ENCODE measurements at places on chromosomes 1 and 21.

DNA sequence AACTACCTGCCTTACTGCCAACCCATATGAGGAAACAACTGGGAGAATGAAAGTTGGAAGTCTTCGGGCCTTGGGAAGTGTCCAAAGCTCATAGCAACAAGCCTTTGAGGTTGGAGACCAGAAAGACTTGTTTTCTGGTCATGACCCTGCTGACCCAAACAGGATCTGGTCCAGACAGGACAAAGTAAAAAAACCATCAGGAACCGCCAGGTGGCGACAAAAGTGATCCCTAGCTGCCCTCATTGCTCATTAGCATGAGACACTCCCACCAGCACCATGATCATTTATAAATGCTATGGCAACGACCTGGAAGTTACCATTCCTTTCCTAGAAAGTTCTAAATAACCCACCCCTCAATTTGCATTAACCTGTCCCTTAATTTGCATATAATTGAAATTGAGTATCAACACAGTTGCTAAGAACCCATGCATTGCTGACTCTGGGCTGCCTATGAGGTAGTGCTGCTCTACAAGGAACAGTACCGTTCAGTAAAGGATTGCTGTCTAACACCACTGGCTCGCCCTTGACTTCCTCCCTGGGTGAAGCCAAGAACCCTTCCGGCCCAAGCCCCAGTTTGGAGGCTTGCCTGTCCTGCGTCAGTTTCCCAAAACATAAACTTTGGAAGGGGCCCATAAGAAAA, 89.0 kb downstream of the URB2 start:
- DNase-seq: no peak

DNA sequence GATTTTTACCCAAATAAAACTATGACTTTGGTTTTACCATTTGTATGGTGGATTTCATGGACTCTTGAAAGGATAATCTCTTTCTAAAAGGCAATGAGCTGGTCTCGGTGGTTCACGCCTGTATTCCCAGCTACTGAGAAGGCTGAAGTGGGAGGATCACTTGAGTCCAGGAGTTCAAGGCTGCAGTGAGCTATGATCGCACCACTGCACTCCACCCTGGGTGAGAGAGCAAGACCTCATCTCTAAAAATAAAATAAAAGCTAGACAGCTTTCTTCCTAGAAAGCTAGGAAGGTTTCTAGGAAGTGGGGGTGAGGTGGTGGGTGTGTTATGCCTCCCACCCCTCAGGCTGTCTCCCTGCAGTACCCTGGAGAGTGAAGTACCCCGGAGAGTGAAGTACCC, 54.0 kb upstream of the L1TD1 start:
- no peak for DNase-seq

DNA sequence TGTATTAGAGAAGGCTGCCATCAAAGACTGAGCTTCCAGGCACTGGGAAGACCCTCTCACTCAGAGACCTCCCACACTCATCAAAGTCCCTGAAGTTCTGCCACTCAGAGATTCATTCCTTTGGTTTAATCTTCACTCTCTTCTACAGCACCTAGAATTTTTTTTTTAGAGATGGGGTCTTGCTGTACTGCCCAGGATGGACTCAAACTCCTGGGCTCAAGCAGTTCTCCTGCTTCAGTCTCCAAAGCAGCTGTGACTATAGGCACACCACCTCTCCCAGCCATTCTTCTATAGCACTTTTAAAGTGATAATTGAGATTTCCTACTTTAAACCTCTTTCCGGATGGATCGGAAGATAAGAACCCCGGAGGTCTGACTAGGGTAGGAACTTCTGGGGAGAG, 3.7 kb upstream of the HP1BP3 start:
- no peak for DNase-seq

DNA sequence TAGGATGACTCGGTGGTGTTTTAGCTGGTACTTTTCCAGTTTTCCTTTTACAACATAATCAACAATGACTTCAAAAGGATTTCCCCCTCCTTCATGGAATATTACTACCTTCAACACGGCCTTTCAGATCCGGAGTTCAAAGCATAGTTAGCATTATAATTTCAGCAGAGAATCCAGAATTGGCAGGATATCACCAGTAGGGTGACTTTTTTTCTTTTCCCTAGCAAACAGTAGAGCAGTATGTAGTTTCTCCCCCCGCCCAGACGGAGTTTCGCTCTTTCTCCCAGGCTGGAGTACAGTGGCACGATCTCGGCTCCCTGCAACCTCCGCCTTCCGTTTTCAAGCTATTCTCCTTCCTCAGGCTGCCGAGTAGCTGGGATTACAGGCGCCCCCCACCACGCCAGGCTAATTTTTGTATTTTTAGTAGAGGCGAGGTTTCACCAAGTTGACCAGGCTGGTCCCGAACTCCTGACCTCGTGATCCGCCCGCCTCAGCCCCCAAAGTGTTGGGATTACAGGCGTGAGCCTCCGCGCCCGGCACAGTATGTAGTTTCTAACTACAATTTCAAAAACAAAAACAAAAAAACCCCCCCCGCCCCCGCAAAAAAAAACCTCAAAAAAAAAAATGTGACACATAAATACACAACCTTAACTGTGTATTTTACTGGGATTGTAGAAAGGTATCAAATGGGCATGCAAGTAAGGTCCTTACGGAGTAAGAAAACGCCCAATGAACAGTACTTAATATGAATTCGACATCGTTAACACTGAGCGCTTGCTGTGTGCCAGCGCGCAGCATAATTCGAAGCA, 1.5 kb upstream of the COX20 start:
- DNase-seq: peak; percentile 85

DNA sequence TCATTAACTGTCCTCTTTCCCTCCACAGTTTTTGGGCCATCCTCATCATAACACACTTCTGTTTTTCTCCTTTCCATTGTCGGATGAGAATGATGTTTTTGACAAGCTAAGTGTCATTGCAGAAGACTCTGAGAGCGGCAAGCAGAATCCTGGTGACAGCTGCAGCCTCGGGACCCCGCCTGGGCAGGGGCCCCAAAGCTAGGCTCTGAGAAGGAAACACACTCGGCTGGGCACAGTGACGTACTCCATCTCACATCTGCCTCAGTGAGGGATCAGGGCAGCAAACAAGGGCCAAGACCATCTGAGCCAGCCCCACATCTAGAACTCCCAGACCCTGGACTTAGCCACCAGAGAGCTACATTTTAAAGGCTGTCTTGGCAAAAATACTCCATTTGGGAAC, 28.6 kb upstream of the IFNAR1 start:
- no peak for DNase-seq

DNA sequence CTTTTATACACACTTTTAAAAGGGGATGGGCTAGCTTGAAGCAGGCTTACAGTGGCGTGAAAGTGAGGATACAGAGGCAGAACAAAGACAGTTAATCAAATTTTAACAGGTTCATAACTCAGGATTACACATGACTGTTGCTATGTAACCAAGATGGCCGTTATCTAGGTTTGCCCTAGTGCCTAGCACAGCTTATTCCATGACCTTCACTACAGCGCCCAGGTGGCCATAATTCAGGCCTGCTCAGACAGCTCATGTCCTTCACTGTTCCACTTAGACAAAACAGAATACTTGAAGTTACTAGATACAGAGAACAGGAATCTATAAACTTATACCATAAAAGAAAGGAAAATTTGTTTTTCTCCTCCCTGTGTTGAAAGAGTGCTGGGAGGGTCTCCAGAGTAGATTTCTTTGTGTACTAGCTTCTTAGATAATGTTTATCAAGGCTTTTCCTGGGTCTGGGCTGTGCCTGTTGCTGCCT, 6.2 kb upstream of the SPRR2F start:
- DNase-seq: no peak

GRCh38 chr1:156524481-156524869, 23.9 kb upstream of the MEF2D start:
- peak; percentile 52 for DNase-seq

GRCh38 chr1:30616759-30617158, 106.6 kb downstream of the MATN1 start:
- DNase-seq: no peak

GRCh38 chr1:2412773-2413494, 570 bp upstream of the PEX10 start:
- DNase-seq: peak; percentile 85

Measured in retina (tissue), 1 donor.